ENCODE measurements at places on chromosomes 2 and 18.

GRCh38 chr18:28080876-28081300 is 96.0 kb downstream of the CDH2 start:
- H3K36me3 ChIP-seq, result no peaks in the 10 kb centered on the region
- DNase-seq, result no peak
- H3K4me3 ChIP-seq, result no peak overlapping the region
- H3K4me1 ChIP-seq, result peaks cover 35% of the 10 kb centered on the region

DNA sequence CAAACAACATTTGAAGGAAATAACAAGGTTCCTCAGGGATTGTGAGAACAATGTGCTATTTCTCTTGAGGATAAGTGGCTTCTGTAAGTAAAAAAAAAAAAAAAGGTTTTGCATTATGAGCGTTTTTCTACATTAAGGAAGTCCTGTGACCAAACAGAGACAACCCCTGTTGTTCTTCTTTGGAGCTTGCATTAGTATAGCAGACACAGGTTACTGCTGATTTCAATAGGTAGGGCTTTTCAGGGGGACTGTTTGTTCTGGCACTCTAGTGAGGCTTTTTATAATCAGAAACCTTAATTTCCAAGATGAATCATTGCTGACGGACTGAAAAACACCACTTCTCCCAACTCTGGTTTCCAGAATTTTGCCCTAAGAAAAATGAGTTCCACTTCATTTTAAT is 8.2 kb downstream of the DPP10 start:
- no peak for DNase-seq
- no peak overlapping the region for H3K4me3 ChIP-seq
- peaks cover 11% of the 10 kb centered on the region for H3K27me3 ChIP-seq
- H3K36me3 ChIP-seq, result no peaks in the 10 kb centered on the region
- no peaks in the 10 kb centered on the region for H3K4me1 ChIP-seq

DNA sequence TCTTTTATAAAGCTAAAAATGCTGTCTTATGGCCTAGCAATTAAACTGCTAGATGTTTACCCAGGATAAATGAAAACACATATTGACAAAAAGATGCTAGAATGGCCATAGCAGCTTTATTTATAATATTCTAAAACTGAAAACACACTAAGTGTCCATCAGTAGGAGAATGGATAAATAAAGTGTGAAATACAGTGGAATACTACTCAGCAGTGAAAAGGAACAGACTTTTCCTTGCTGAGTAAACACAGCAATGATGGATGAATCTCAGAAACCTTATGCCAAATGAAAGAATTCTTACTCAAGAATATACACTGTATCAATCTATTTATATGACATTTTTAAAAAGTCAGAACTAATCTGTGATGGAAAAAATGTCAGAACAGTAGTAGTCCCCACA is 33.2 kb downstream of the DDX1 start:
- H3K4me3 ChIP-seq, result no peak overlapping the region
- peaks cover 48% of the 10 kb centered on the region for H3K36me3 ChIP-seq
- H3K27ac ChIP-seq, result no peak overlapping the region
- H3K4me1 ChIP-seq, result peaks cover 6% of the 10 kb centered on the region
- no peaks in the 10 kb centered on the region for H3K27me3 ChIP-seq

- H3K36me3 ChIP-seq, result no peaks in the 10 kb centered on the region
- H3K4me1 ChIP-seq, result no peaks in the 10 kb centered on the region
- DNase-seq, result no peak
Observed at GRCh38 chr2:155456222-155456621, 757.7 kb downstream of the KCNJ3 start.

- no peaks in the 10 kb centered on the region for H3K27me3 ChIP-seq
- H3K4me1 ChIP-seq, result peaks cover 66% of the 10 kb centered on the region
- no peak for DNase-seq
Observed at GRCh38 chr18:75211626-75211952, 992 bp downstream of the TSHZ1 start.

- peaks cover 19% of the 10 kb centered on the region for H3K36me3 ChIP-seq
- H3K4me3 ChIP-seq, result peak overlapping the region; percentile 97
- H3K27me3 ChIP-seq, result no peaks in the 10 kb centered on the region
- peak overlapping the region; percentile 96 for H3K27ac ChIP-seq
Observed at GRCh38 chr18:36828157-36828629, 609 bp downstream of the TPGS2 start.

DNA sequence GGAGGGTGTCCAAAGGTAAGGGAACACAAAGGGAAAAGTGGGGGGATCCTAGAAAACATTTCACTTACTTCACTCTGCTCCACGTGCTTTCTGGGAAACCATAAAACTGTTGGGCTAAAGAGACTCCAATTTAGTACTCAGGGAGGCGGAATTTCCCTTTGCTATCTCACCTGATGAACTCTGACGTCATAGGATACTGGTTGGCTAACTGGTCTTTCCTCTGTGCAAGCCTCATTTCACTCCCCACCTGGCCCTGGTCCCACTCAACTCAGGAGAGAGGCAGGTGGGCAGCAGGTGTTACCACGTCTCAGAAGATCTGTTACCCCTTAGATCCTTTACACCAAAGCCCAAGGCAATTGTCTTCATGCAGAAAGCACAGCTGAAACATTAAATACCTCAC is 51.8 kb upstream of the PMAIP1 start:
- no peak for DNase-seq
- no peaks in the 10 kb centered on the region for H3K36me3 ChIP-seq
- H3K27ac ChIP-seq, result no peak overlapping the region

DNA sequence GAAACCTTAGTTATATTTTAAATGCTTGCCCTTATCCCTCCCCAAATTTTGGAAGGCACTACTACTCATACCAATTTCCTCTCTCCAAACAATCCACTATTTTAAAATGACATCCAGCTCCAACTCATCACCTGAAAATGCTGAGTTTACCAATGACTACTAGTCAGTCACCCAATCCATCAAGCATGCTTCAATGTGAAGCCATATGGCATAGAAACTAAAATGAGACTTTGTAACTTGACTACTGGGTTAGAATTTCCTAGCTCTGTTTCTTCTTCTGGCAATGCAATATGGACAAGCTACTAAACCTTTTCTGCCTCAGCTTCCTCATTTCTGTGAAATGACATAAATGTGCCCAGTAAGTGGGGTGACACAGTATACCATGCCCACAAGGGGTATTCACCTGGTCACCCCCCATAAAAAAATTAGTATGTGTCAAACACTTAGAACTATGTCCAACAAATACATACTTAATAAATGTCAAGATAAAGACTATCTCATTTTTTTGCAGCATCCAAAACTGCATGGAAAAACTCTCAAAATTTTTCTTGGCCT is 10.0 kb upstream of the STPG4 start:
- peaks cover 3% of the 10 kb centered on the region for H3K4me1 ChIP-seq
- no peak overlapping the region for H3K4me3 ChIP-seq
- H3K27ac ChIP-seq, result no peak overlapping the region
- peaks cover 46% of the 10 kb centered on the region for H3K36me3 ChIP-seq

DNA sequence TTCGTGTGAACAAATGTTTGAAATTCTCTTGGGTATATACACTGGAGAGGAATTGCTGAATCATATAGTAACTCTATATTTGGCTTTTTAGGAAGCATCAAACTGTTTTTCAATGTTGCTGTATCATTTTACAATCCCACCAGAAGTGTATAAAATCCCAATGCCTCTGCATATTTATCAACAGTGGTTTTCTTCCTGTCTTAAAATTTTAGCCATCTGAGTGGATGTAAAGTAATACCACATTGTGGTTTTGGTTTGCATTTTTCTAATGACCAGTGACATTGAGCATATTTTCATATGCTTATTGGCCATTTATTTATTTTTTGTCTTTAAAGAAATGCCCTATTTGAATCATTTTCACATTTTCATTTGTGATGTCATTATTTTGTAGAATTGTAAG is 22.8 kb upstream of the LRP1B start:
- no peak overlapping the region for H3K27ac ChIP-seq
- H3K36me3 ChIP-seq, result peaks cover 1% of the 10 kb centered on the region
- no peak for DNase-seq
- H3K4me3 ChIP-seq, result no peak overlapping the region

- H3K4me3 ChIP-seq, result no peak overlapping the region
- no peaks in the 10 kb centered on the region for H3K27me3 ChIP-seq
- no peak for DNase-seq
- H3K36me3 ChIP-seq, result peaks cover 44% of the 10 kb centered on the region
Observed at GRCh38 chr18:76911440-76911839, 89.1 kb downstream of the ZNF236 start.

DNA sequence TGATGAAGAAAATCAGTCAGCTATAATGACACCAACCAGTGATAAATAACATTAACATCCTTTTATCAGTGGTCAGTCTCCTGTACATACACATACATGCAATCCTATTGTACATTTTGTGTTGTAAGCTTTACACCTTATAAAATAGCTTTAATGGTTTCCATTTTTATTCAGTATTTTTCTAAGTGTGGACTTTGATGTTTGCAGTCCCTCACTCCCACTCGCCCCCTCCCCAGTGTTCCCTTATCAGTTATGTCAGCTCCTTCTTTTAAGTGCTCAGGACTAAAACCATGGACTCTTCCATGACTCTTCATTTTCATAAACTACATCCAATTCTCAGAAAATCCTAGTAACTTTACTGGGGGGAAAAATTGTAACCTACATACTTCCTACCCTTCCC is 713.0 kb downstream of the LRRTM4 start:
- H3K27me3 ChIP-seq, result no peaks in the 10 kb centered on the region
- H3K27ac ChIP-seq, result peak overlapping the region; percentile 80
- no peak overlapping the region for H3K4me3 ChIP-seq
- peak; percentile 18 for DNase-seq
- peaks cover 43% of the 10 kb centered on the region for H3K4me1 ChIP-seq

- no peaks in the 10 kb centered on the region for H3K27me3 ChIP-seq
- no peak overlapping the region for H3K4me3 ChIP-seq
- peaks cover 5% of the 10 kb centered on the region for H3K4me1 ChIP-seq
Observed at GRCh38 chr18:65544701-65545100, 206.1 kb upstream of the CDH7 start.

- no peak overlapping the region for H3K27ac ChIP-seq
- H3K4me3 ChIP-seq, result no peak overlapping the region
- H3K36me3 ChIP-seq, result peaks cover 2% of the 10 kb centered on the region
- H3K27me3 ChIP-seq, result no peaks in the 10 kb centered on the region
- DNase-seq, result no peak
Observed at GRCh38 chr2:75775311-75775823, 64.7 kb upstream of the GCFC2 start.

GRCh38 chr2:235532307-235532706 is 38.5 kb downstream of the AGAP1 start:
- H3K4me1 ChIP-seq, result peaks cover 9% of the 10 kb centered on the region
- peaks cover 2% of the 10 kb centered on the region for H3K36me3 ChIP-seq
- H3K27ac ChIP-seq, result no peak overlapping the region
- H3K27me3 ChIP-seq, result no peaks in the 10 kb centered on the region
- H3K4me3 ChIP-seq, result no peak overlapping the region

- no peak for DNase-seq
- no peak overlapping the region for H3K27ac ChIP-seq
- no peaks in the 10 kb centered on the region for H3K36me3 ChIP-seq
- peaks cover 3% of the 10 kb centered on the region for H3K4me1 ChIP-seq
- no peak overlapping the region for H3K4me3 ChIP-seq
Observed at GRCh38 chr2:224870341-224870740, 154.2 kb upstream of the CCDC195 start.

- H3K36me3 ChIP-seq, result peaks cover 23% of the 10 kb centered on the region
- no peak overlapping the region for H3K4me3 ChIP-seq
- DNase-seq, result no peak
- no peaks in the 10 kb centered on the region for H3K27me3 ChIP-seq
- H3K27ac ChIP-seq, result no peak overlapping the region
Observed at GRCh38 chr2:165903406-165903805, 50.2 kb downstream of the TTC21B start.

DNA sequence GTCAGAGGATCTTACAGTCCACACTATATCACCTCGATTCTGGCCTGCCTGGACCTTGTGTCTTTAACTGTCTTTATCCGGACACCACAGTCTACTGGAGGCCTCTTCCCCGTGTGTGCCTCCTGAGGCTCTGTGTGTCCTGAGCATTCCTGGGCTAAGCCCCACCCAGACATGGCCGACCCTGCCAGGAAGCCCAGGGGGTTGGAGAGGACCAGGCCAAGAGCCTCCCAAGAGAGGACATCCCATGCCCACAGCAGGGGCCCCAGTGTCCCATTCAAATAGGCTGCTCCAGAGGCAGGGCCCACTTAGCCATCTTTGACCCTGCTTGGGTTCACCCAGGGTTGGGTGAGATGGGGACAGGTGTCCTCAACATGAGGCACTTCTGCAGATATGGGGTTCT is 84.7 kb upstream of the OTOS start:
- H3K36me3 ChIP-seq, result no peaks in the 10 kb centered on the region
- H3K27ac ChIP-seq, result no peak overlapping the region
- H3K4me3 ChIP-seq, result no peak overlapping the region
- H3K4me1 ChIP-seq, result peaks cover 12% of the 10 kb centered on the region

- no peaks in the 10 kb centered on the region for H3K36me3 ChIP-seq
- no peak overlapping the region for H3K4me3 ChIP-seq
- no peak overlapping the region for H3K27ac ChIP-seq
- H3K4me1 ChIP-seq, result no peaks in the 10 kb centered on the region
- H3K27me3 ChIP-seq, result peaks cover 2% of the 10 kb centered on the region
Observed at GRCh38 chr2:14424478-14425390, 207.8 kb upstream of the LRATD1 start.

GRCh38 chr2:38907743-38908562 is 18.3 kb downstream of the ARHGEF33 start:
- no peak for DNase-seq
- H3K4me3 ChIP-seq, result no peak overlapping the region
- H3K27me3 ChIP-seq, result no peaks in the 10 kb centered on the region
- H3K4me1 ChIP-seq, result peaks cover 2% of the 10 kb centered on the region

DNA sequence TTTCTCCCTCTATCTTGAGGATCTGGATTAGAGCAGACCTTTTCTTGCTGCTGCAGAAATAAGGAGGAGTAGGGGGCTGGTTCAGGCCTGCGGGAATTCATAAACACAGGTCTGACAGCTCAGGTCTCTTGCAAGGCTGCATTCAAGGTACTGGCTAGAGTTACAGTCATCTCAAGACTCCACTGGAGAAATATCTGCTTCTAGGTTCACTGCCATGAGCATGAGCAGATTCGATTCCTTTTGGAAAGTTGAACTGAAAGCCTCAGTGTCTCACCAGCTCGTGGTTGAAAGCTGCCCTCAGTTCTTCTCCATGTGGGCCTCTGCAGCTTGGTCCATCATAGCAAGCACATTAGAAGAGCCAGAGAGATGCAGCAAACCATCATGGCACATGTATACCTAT is 124.4 kb upstream of the SETBP1 start:
- H3K36me3 ChIP-seq, result no peaks in the 10 kb centered on the region
- H3K27me3 ChIP-seq, result no peaks in the 10 kb centered on the region
- no peak for DNase-seq
- H3K4me1 ChIP-seq, result peaks cover 36% of the 10 kb centered on the region
- H3K27ac ChIP-seq, result no peak overlapping the region
- no peak overlapping the region for H3K4me3 ChIP-seq

- H3K4me1 ChIP-seq, result peaks cover 50% of the 10 kb centered on the region
- peaks cover 29% of the 10 kb centered on the region for H3K27me3 ChIP-seq
- peak within 1 kb of the TSS; percentile 86 for H3K4me3 ChIP-seq
- DNase-seq, result peak; percentile 73
- H3K27ac ChIP-seq, result peak within 1 kb of the TSS; percentile 79
- H3K36me3 ChIP-seq, result no peaks in the 10 kb centered on the region
Observed at GRCh38 chr18:26548415-26549262, at the start of gene KCTD1. Gene KCTD1, minus strand, starts transcription at chr18:26548553. Its CDS starts 17 bp downstream, at chr18:26548536.

Measured in mesothelial cell of epicardium (in vitro differentiated cells).